IMR-90 (cell line): ENCODE measurements at places on chromosomes 5 and 9. TPM values are rescaled to one million over a fixed set of nuclear protein-coding genes. Genes with fewer than 3 reads are reported as not detected.
A peak's percentile ranks its signal among the peaks of the same experiment; 100 is the strongest.

OR1L8 gene
- total RNA-seq: not detected in 2 replicates

IL13 gene
- total RNA-seq: not detected in 2 replicates

HACD4 gene
- 2.2 and 2.8 TPM in 2 replicates for total RNA-seq

OR2Y1 gene
- not detected in 2 replicates for total RNA-seq

C5orf58 gene
- not detected in 2 replicates for total RNA-seq

PAPPA gene
- 11.7 and 12.4 TPM in 2 replicates for total RNA-seq

EGR1 gene
- 2.9 and 5.8 TPM in 2 replicates for total RNA-seq

DNA sequence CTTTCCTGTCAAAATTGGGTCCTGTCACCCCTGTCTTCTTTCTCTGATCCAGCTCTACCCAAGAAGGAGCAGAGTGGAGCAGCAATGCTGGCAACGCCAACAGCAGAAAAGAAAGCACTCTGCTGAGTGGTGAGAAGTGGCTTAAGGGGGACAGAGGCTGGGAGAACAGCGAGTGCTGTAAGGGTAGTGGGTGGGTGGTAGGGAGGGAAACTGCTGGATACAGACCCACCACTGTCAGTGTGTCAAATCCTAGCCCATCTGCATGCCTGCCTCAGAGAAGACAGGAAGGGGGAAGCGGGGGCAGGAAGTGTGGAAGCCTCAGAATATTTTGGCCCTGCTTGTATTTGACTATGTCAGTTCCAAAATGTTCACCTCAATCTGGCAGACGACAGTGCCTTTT, 170.4 kb upstream of the MAST4 start:
- no peak for DNase-seq

DNA sequence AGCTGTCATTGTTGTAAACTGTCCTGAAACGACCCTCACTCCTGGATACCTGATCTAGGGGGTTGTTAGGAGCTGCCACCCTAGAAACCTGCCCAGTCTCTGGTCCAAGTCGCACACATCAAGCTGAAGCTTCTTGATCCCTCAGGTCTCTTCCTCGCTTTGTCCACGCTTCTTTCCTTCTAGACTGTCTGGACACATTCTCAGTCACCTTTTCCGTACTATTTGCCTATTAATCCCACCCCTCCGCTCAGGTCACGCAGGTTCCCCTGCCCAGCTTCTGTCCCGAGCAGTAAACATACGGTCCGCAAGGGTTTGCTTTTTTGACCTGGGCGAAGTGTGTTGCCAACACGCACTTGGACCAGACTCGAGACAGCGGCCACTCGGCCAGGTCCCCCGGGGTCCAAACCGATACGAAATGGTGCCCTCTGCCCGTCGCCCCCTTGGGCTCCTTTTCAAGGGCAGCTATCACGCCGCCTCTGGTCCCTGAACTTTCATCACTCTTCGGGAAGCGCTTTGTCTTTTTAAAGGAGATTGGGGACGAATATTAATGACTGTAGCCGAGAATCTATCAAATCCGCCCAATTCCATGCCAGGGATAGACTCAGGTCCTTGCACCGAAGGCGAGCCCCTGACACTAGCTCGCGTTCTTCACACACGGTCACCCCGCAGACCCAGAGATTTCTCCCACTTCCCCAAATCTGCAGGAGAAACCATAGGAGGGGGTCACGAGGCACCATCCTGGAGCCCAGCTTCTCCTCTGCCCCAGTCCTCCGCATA, 814 bp downstream of the PLCXD3 start:
- no peak for DNase-seq

DNA sequence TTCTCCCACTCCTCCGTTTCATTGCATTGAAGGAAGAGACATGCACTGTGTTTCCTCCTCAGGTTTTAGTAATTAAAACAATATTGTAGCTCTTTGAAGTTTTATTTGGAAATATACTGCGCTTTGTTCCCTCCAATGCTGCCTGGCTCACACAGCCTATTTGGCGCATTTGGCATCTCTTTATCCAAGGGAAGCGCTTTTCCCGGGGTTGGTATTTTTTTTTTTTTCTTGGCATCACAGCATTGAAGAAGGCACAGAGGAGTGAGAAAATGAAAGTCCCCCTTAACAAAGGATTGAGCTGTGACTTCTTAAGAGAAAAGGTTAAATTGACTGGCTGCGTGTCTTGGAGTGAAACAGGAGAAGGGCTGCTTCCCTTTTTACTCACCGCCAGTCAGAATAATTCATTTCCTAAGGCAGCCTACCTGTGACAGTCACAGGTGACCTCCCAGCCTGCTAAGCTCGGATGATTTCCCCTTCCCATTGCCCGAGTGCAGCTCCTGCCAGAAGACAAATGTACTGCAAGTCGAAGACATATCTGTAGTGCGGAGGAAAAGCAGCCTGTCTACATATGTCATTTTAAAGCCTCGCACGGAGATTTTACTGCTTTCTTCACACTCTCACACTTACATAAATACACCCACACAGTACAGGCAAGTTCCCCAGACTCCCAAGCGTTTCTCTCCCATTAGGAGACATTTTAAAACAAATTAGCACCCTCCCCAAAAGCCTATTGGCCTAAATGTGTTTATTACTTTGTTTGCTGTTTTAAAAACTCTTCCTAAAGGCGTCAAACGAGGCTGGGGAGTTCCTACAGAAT, 665.5 kb upstream of the ZNF608 start:
- no peak for DNase-seq

DNA sequence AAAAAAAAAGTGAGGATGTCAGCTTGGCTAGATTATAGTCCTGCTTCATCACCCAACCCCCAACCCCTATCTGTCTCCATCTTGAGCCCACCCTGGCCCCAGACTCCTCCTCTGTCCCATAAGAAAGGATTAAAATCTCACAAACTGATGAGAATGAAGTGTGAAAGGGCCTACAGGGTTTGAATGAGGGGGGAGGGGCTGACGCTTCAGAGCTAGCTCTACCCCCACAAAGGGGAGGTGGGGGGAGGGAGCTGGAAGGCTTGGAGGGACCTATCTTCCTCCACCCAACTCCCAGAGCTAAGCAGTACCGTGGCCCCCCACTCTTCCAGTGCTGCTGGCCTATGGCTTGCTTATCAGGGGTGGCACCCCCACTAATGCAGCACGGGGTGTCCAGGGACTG, 43.7 kb upstream of the HAND1 start:
- DNase-seq: no peak

GRCh38 chr5:154444556-154445421, 1.0 kb upstream of the SAP30L start:
- no peak for DNase-seq

DNA sequence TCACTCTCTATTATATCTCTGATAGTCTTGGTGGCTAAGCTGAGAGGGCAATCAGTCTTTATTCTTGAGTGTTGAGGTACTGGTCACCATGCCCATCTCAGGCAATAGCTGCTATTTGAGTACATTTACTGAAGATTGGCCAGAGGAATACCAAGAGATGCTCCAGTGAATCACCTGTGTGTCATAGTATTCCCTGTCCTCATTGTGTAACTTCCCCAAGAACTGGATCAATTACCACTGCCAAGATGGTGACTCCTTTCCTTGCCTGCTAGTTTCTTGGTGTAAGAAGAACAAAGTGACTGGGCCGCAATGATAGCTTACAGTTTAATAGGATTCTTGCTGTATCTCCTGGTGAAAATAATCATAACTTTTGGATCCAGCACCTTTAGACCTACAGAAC, 418.7 kb upstream of the KIF2A start:
- DNase-seq: no peak

- DNase-seq: no peak
Measured at GRCh38 chr9:97077452-97078295, 38.7 kb upstream of the CTSV start.

DNA sequence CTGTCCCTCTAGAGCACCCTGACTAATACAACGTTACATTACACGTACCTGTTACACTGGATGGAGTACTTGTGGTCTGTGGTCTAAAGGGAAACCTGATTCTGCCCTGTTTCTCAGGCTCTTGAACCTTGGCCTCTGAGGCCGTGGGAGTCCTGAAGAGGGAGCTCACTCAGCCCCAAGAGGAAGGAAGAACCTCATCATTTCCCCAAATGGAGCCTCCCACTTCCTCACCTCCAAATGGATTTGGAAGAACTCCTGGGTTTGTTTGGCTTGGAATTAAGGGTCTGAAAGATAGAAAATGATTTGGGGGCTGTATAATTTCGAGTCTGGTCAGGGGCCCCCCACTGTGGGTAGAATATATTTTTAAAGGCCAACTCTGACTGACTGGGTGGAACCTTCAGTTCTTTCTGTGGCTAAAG, 200.2 kb downstream of the SEMA6A start:
- DNase-seq: no peak

DNA sequence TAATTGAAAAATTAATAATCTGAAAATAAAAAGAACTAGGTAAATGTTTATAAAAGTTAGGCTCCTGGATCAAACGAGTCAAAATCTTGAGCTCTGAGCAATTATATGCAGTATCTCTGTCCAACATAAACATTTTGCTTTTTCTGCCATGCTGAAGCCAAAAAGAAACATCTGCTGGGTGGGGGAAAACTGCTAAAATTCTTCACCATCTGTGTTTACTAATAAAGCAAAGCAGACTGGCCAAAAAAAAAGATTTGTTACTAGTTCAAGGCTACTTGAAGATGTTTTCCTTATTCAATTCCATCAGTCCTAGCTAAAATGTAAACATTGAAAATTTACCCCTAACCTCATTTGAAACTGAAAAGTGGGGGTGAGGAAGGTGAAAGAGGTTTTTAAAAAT, 29.7 kb downstream of the GTF3C4 start:
- peak; percentile 44 for DNase-seq

DNA sequence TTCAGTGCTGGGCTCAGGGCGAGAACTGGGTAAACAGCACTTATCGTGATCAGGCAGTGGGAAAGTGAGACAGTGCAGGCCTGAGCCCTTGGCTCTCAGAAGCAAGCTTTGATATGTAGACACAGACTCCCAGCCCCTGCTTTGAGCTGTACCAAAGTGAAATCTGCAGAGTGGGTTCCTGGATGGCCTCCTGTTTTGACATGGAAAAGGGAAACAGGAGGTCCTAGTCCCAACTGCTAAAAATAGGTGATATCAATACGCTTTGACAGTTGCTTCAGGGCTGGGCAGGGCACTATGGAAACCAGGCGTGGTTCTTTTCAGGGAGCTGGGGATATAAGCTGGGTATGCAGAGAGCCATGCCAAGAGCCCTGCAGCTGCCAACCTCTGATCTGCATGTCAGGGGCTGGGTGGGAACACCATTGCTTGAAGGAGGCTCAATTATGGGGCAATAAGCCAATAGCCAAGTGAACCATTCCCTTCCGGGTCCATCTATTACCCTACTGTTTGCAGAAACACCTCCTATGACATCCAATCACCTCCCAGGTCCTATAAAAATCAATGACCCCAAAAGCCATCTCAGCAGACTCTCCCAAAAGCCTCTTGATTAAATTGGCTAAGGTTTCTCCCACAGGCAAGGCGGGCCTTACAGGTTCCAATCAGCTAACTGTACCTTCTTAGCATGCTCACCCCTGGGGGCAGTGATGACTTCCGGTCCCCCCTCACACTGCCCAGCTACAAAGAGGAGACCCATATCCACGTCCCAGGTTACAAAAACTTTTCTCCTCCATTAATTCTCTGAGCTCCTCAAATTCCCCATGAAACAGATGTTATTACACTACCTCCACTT, 45.8 kb downstream of the EPB41L4B start:
- DNase-seq: no peak

- DNase-seq: no peak
Measured at GRCh38 chr5:133605323-133605722, 7.0 kb downstream of the FSTL4 start.

- DNase-seq: peak; percentile 18
Measured at GRCh38 chr9:91948101-91948596, 1.9 kb downstream of the ROR2 start.

DNA sequence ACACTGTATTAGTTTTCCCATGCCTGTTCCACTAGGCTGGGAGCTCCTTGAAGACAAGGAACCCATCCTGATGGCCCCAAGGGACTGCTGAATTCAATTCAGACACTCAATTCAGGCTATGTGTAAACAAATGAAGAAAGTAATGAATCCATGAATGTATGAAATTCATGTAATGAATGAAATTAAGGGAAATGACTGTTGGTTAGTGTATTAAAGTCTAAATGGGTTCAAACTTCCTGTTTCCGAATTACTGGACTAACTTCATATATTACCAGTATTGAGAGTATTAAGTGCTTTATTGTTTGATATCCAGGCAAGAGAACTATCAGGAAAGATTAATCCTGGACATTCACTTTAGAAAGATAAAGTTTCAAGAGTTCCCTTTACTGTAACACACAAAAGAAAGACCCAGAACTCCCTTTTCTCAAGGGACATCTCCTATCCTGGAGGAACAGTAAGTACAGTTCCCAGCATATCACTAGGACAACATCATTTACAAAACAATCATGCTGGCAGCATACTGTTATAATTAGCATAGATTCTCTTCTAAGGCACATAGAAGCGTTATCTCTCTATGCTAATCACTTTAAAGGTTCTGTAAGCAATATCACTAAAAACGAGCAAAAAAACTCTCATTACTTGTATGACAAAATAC, 28.5 kb upstream of the IFNK start:
- no peak for DNase-seq

DNA sequence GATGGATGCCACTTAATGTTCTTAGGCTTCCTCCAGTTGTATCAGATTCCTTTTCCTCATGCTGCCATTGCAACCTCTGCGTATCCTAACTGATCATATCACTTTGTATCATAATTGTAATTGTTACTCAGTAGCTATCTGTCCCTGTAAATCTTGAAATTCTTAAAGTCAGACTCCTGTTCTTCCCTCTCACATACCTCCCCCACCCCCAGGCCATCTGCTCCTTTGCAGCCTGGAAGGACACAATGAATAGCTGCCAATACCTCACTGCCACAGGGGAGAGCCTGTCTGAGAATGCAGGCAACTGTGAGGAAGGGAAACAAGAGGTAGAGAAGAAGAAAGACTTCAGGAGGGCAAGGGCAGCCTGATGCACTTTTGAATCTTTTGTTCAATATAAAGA, 228.5 kb downstream of the ENC1 start:
- no peak for DNase-seq

GRCh38 chr5:163695830-163696578, 190.6 kb downstream of the MAT2B start:
- peak; percentile 89 for DNase-seq

- DNase-seq: no peak
Measured at GRCh38 chr9:5874048-5874447, 16.6 kb upstream of the MLANA start.

- DNase-seq: no peak
Measured at GRCh38 chr9:120587328-120587727, 7.4 kb upstream of the CDK5RAP2 start.

DNA sequence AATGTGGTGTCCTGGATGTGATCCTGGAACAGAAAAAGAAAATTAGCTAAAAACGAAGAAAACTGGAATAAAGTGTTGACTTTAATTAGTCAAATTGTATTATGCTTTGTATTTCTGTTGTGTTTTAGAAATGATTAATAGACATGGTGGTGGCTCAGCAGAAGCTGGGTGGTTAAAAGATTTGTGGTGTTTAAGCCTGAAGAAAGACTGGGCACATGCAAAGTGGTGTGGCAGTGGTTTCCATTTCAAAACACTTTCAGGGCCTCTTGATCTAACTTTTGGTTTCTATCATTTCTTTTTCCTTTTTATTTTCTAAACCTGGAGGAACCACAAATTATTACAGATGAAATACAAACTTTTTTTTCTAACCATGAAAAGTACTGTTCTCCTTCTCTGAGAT, 44.1 kb downstream of the ADGRV1 start:
- DNase-seq: no peak

- DNase-seq: no peak
Measured at GRCh38 chr5:14504332-14504727, 77.3 kb upstream of the OTULINL start.
